ENCODE measurements at places on chromosomes 16 and 17.

DNA sequence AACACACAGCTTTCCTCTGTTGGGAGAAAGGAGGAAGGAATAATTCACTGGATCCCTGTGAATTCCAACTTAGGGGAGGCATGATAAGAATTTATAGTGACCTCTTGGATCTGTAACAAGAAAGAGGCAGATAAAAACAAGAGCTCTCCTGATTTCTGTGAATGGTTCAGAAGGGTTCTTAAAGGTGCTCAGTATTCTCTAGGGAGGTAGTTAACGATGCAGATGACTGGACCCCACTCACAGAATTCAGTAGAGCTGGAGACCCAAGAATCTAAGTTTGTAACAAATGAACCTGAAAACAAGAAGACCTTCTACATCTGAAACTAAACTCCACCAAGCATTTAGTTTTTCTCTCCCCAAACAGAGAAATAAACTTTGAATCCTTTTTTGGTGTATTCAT is 8.6 kb downstream of the ZNRF1 start:
- no peak for DNase-seq

- DNase-seq: no peak
Measured at GRCh38 chr16:70777973-70778406, 23.0 kb downstream of the VAC14 start.

- DNase-seq: no peak
Measured at GRCh38 chr17:5011928-5012327, 14.2 kb downstream of the KIF1C start.

DNA sequence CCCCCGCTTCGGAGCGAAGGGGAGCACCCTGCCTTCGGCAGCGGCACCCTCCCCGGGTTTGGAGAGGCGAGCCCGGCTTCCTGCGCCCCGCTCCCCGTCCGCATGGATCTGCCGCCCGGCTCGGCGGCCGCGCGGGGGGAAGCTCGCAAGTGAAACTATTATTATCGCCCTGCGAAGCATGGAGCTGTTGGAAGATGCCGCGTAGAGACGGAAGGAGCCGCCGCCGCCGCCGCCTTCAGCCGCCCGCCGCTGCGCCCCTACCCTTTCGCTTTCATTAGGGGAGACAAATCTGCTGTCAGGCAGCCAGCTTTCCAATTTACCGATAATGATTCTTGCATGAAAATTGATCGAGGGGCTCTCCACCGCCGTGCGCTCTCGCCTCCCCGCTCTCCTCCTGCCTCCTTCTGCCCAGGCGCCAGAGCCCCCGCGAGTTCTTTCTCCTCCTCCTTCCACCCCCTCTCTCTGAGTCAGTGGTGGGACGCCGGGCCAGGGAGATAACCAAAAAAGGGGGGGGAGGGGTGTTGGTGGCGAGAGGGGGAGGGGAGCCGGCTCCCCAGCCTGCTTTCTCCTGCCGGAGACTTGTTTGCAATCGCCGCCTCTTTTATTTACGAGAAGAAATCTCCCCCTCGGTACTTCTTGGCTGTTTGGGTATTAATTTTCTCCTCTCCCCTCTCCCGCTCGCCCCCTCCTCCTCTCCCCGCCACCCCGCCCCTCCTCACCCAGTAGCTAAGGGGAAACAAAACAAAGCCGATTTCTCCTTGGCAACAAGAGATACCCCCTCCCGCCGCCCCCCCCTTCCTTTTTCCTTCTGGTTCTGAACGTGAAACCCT is 58.0 kb upstream of the GSE1 start:
- DNase-seq: peak; percentile 76

GRCh38 chr16:10961231-10961630 is 16.9 kb downstream of the CLEC16A start:
- DNase-seq: no peak

GRCh38 chr16:83116274-83116892 is 489.6 kb downstream of the CDH13 start:
- no peak for DNase-seq

GRCh38 chr17:72033334-72033733 is 87.5 kb upstream of the SOX9 start:
- DNase-seq: no peak

- DNase-seq: no peak
Measured at GRCh38 chr17:42010898-42011516, 6.2 kb downstream of the DNAJC7 start.

DNA sequence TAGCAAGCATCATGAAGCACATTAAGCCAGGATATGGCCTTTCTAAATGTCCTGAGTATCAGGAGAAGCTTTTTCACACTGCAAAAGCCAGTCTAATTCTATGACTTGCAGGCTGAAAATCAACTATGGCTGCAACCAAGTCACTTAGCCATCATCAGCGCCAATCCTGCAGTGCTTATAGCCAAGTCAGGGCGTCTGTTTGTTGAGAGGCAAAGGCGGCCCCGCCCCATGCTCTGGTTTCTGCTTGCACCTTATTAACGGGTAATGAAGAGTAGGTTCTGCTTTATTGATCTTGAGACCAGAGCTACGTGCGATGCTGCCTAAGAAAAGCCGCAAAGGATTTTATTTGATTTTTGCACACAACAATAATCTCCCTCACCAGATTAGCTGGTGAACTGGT is 88.4 kb downstream of the CDH13 start:
- no peak for DNase-seq

GRCh38 chr17:77693301-77693700 is 265.2 kb upstream of the TNRC6C start:
- no peak for DNase-seq

DNA sequence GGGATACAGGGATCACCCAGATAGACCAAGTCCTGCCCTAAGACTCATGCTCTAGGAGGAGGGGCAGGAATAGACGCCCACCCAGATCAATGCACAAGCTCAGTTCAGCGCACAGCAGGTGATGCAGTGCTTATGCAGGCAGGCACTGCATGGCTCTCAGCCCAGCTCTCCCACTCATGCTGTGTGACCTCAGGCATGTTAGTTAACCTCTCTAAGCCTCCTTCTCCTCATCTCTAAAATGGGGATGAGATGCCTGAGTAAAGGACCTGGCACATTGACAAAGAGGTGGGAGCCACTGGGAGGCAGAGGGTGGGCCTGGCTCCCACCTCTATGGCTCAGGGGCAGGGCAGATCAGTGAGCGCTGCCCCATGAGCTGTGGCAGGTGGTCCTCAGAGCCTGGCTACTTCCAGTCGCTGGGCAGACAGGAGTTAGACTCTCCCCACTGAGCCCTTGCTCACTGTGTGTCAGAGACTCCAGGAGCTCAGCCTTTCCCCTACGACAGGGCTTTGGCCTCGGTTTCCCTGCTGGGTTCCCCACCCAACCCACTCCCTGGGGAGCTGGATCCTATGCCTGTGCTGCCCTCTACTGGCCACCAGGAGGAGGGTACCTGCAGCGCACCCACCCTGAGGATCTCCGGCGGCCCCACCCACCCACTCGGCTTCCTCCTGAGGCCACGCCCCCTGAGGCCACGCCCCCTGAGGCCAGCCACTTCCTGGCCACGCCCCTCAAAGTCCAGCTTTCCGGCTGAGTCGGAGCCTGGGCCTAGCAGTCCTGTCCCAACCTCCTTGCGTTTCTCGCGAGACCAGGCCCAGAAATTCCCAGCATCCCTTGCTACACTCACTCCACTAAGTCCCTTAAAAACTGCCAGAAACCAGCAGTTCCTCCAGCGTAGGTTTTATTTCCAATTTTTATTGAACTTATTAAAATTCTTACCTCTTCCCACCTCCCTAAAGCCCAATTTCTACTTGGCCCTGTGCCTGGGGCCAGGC is 196.1 kb downstream of the GSG1L start:
- peak; percentile 77 for DNase-seq

DNA sequence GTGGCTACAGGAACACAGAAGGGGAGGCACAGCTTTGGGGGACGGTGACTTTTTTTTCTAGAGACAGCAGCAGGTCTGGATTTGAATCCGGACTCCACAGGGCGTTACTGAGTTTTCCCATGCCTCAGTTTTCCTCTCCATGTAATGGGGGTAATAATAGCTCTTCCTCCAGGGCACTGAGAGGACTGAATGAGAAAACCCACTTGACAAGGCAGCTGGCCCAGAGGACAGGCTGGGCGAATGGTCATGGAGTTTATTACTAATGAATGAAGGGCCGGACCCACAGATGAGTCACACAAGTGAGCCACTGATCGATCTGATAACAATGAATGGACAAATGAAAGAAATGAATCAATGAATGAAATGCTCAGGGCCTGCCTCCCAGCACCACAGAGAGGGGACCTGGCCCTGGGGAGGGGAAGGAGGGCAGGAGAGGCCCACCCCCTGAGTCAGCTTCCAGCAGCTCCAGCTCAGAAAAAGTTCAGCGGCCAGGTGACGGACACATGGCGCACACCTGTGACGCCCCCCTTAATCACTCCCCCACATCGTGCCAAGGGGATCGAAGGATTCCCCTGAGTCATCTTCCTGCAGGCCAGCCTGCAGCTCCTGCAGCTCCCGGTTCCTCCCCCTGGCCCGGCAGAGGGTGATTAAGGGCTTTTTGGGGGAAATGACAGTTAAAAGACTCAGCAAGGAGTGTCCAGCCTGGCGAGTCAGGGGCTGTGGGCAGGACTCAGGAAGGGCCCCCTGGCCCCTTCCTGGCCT is 54.3 kb downstream of the SOCS1 start:
- no peak for DNase-seq

DNA sequence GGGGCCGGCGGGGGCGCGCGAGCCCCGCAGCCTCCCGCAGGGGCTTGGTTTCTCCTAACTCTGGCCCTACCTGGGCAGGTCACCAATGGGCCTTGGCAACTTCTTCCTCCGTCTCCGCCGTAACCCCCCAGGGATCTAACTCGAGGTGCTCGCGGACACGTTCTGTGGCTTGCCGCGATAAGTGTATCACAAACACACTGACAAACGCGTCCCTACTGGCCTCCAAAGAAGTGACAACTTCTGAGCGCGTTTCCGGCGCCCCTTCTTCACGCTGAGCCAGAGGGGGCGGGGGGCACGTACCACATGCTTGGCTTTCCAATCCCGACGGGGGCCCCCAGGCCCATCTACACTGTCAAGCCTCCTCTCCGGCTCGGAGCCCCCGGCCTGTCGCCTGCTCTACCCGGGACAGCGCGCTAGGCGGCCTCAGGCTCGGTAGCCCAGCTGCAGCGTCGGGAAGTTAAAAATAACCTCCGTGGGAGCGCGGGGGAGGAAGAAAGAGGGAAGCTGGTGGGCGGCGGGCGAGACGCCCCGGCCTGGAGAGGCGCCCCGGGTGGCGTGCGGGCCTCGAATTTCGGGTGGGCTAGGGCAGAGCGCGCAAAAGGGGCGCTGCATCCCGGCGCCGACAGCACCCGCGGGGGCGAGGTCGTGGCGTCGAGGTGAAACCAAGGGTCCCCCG is 725 bp upstream of the SPHK1 start:
- peak; percentile 65 for DNase-seq

GRCh38 chr17:3809135-3809534 is 8.1 kb upstream of the ITGAE start:
- DNase-seq: no peak

GRCh38 chr16:89099905-89100304 is 6.3 kb downstream of the ACSF3 start:
- DNase-seq: no peak

DNA sequence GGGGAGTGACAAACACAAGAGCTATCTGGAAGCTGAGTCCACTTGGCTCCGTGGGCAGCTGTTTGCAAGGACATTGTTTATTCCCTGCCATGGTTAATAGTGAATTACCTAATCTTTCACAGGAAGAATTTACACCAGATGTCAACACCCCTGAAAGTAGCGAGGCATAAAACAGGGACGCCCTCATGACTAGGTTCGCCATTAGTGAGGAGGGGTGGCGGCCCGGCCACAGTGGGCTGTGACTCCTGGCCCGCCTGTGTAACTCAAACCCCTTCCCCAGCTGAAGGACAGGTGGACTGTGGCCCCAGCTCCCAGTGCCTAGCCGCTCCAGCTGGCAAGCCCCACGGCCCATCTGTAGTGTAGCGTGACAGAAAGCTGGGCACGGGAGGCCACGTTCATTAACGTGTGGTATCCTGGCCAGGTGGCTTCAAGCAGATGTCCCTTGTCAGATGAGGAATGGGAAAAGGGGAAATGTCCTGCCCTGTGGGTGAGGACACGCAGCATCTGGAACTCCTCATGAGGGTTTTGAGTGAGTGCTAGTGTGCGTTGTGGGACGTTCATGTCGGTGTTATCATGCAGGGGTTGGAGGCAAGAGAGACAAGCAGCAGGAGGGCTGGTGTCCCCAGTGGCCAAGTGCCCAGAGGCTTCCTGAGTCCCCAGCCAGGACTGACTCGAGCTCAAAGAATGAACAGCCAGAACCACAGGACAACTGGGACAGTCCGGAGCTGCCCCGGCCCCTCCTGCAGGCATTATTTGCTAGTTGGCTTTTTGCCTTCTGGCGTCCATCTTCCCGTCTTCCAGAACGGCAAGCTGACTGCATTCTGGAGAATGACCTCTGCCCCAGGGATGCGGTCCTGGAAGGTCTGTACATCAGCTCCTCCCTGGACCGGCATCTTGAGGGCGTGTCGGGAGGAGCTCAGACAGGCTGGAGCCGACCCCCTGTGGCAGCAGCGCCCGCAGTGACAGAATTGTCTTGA is 19.2 kb downstream of the KDM8 start:
- no peak for DNase-seq

GRCh38 chr17:20206591-20206990 is 197.4 kb downstream of the SPECC1 start:
- no peak for DNase-seq

DNA sequence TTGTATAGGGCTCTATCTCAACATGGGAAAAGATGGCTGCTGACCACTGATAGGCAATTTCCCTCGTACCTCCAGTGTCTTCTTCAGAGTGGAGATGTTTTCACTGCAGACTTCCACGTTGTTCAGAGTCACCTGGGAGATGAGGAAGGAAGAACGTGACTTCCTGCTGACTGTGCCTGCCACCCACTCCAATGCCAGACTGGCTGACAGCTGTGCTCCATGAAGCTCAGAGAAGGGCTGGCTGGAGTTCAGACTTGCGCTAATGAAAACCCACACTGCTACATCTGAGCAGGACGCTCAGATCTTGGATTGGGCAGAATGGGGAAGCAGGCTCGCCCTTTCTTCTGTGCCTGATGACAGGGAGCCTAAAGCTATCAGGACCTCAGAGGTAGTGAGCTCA is 33.1 kb downstream of the COG4 start:
- DNase-seq: no peak

DNA sequence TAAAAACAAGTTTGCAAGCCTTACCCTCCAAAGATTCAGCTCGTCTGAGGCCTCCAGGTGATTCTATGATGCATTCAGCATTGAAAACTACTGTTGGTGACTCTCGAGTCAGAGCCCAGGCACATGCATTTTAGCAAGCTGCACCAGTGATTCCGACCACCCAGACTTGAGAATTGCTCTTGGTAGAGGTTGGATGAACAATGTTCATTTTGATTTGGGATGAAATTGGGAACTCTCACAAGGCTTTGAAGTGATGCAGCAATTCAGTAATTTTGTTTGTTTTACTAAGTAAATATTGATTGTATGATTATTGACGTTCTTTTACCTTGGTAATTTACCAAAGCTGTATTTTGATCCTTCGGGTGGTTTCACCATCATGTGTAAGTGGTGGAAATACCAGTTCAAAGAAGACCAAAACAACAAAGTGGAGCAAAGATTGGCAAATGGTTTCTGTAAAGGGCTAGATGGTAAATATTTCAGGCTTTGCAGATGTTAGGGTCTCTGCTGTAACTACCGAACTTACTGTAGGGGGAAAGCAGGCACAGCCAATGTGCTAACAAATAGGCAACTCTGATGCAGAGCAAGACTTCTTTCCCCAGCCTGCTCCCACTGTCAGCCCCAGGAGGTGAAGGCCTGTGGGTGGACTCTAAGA is 11.8 kb downstream of the ALDH3A2 start:
- DNase-seq: no peak

Data from activated naive CD8-positive, alpha-beta T cell treated with anti-CD3 and anti-CD28 coated beads for 36 hours (primary cell).